ENCODE measurements at places on chromosomes 3 and 15.

DNA sequence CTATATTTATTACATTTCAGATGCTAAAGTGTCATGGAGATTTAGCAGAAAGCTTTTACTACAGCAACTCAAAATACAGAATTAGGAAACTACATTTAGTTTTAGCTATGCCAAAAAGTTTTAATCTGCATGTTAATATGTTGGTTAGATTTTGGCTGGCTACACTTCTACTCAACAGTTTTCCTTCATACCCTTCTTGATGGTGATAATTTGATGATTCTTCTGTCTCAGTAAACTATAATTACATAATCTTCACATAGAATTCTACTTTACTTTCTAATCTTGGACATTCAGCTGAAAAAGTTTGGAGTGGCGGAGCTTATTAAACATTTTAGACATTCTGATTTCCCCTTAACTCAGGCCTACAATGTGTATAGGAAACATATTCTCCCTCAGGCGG is 10.0 kb upstream of the UTS2B start:
- no peak for DNase-seq

DNA sequence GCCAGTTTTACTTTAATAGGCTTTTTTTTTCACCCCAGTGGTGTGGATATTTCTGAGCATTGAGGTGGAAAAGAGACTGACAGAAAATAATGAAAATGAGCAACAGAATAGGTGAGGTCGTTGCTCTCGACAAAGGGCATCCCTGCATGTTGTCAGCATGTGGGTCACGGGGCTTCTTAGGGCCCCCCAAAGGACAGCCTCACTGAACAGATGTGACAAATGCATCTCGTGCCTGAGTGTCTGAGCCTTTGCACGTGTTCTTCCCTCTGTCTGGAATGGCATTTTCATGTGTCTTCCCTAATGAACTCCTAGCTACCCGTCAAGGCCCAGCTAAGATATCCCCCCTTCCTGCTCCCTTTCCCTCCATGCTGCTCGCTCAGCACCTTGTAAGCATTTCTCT is 31.8 kb downstream of the FAH start:
- no peak for DNase-seq

- no peak for DNase-seq
Measured at GRCh38 chr15:79172032-79172481, 81.5 kb upstream of the RASGRF1 start.

- DNase-seq = no peak
Measured at GRCh38 chr3:124780761-124781475, 50.7 kb downstream of the UMPS start.

DNA sequence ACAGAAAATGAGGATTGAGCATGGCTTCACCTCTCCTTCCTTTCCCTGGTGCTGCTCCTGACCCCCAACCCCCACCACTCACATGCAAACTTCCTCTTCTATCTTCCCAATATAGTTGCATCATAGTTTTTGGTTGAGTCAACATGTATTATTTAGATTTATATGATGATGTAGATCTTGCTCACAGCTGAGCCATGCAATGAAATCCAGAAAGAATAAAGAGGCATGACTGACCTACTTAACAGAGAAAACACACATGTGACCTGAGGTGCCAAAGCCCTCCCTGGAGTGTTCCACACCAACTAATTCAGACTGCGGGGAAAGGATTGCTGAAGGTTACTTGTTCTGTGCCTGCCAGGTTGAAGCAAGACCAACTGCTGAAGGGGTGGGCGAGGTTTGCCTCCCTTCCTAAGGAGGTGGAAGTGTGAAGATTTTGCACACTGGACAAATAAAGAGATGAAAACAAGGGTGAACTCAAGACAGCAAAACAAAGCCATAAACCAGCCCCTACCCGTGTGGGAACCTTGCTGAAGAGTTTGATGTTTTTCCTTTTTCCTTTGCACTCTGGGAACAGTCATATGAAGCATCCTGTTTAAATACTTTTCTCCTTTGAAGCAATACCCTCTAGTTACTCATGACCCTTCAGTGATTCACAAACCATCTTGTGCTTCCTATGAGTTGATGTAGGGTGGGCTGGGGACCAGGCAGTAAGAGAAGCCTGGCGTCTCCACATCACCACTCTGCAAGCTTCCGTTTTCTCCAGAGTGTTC is 155.2 kb upstream of the UBE2E1 start:
- DNase-seq = no peak

- no peak for DNase-seq
Measured at GRCh38 chr3:53483821-53484220, 10.6 kb upstream of the CACNA1D start.

DNA sequence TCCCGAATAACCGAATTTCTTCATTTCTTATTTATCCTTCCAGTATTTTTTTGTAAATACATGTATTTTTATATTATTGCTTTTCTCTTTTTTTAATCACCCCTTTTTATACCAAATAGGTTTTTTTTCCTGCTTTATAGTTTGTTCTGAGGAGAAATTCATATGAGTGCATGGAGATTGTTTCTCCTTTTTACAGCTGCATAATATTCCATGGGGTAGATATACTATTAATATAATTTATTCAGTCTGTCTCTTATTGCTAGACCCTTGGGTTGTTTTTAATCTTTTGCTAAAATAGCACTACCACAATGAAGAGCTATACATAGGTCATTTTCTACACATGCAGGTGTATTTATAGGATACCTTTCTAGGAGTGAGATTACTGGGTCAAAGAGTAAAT is 3.5 kb upstream of the TMEM87A start:
- no peak for DNase-seq

DNA sequence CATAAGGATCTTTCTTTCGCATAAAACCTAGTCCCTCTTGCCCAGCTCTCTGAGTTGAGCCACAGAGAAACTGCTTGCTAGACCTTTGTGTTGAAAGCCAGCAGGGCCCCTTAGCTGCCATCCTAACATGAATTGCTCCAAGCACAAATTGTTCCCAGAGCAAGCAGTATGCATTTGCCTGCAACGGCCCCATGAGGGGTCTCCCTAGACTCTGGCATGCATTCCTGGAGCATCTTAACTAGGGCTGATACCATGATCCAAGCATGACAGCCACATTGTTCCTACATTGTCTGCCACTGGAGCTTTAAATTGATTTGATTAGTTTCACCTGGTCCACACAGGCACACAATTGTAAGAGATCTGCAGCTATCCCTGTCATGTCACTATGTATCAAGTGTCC is 428.1 kb downstream of the TAFA4 start:
- no peak for DNase-seq

GRCh38 chr3:84820906-84821305 is 137.9 kb upstream of the CADM2 start:
- DNase-seq = no peak

GRCh38 chr15:101203607-101204189 is 48.1 kb downstream of the CHSY1 start:
- no peak for DNase-seq

DNA sequence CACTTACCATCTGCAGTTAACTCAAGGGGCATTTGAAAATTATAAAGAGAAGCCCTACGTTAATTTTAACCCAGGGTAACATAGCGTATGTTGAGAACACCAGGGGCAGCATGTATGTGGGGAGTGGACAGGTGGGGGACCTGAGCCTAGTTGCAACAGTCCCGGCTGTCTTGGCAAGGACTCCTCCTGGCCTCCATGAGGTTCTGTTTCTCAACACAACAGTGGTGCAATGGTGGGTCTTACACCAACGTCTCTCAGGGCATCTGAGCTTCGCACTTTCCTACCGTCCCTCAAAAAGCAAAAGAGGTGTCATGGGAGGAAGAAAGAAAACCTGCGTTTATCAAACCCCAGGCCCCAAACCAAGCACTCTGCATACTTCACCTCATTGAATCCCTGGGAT is 50.6 kb downstream of the MGLL start:
- DNase-seq = peak; percentile 29

- DNase-seq = no peak
Measured at GRCh38 chr3:17021614-17022013, 136.9 kb downstream of the PLCL2 start.

GRCh38 chr3:184583578-184584451 is 22.2 kb downstream of the EPHB3 start:
- no peak for DNase-seq

GRCh38 chr3:32449691-32450090 is 53.0 kb downstream of the CMTM6 start:
- DNase-seq = no peak

DNA sequence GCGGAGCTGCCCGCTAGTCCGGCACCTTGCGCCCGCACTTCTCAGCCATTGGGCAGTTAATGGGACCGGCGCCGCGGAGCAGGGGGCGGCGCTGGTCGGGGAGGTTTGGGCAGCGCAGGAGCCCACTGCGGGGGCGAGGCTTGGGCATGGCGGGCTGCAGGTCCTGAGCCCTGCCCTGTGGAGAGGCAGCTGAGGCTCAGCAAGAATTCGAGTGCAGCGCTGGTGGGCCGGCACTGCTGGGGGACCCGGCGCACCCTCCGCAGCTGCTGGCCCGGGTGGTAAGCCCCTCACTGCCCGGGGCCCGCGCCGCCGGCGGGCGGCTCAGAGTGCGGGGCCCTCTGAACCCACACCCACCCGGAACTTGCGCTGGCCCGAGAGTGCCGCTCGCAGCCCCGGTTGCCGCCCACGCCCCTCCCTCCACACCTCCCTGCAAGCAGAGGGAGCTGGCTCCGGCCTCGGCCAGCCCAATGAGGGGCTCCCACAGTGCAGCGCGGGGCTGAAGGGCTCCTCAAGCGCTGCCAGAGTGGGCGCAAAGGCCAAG is 835.0 kb downstream of the TBL1XR1 start:
- no peak for DNase-seq

DNA sequence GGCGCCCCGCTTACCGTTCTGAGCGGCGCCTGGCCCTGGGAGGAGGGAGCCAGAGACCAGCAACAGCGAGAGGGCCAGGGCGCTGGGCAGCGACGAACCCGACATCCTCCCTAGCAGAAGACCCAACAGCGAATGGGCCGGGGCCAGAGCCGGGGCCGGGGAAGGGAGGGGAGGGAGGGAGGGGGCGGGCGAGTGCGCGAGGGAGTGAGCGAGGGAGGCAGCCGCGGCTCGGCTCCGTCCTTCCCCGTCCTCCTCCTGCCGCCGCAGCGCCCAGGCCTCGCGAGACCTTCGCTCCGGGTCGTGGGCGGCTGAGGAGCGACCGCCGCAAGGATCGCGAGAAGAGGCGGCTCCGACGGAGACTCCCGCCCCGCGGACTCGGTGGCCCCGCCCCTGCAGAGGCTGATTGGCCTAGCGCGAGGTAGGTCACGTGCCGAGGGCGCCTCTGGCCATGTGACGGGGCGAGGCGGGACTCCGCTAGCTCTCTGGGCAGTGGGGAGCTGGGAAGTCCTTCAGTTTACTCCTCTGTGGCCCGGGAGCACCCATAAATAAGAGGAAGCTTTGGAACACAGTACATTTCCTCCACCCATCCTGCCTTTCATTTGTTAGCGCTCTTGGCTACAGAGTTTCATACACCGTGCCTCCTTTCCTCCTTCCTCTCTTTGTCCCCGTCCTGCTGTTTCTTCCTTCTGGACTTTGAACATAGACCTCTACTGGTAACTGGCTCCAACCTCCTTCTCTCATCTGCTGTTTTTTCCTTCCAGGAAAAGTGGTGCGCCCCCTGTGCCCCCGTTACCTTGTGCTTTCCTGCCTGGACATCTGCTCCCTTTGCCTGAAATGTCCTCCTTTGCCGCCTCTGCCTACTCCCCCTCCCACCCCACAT is at the start of gene NPTN:
Gene NPTN, minus strand, starts transcription at position 279 of the 880 bp plus-strand sequence. Its CDS starts 174 bp downstream, at position 105.
- DNase-seq = peak; percentile 90

- no peak for DNase-seq
Measured at GRCh38 chr3:97161169-97161568, 346.8 kb downstream of the EPHA6 start.

Measured in GF-D8 (cell line).